Neural crest cell (in vitro differentiated cells): ENCODE measurements at places on chromosomes 1 and 21.

DNA sequence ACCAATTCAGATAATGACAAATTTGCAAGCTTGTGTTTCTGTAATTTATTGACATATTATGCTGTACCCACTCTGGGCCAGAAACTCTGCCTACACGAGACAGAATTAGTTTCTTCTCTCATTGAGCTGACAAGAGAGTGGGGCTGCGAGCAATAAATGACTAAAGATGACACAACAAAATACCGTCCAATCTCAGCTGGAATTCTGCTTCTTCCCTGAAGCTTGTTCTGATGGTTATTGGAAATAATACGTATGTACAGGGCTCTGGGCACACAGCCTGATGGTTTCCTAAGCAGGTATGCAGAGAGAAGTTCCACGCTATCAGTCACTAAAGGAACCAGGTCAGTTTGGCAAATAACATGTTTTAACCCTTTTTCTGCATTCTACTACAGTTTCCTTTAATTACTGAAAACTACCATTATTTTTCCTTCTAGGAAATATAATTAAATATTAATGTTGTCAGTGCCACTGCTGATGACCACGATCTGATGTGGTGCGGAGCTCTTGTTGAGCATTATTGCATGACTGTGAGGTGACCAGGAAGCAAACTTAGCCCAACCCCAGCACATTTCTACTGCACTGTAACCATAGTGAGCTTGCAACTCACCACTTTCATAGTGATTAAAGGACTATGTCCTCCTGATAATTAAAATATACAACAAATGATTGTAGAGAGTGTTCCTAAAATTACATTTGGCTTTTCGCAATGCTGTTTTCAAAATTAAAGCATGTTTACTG, 221.4 kb upstream of the L1TD1 start:
- DNase-seq: no peak

DNA sequence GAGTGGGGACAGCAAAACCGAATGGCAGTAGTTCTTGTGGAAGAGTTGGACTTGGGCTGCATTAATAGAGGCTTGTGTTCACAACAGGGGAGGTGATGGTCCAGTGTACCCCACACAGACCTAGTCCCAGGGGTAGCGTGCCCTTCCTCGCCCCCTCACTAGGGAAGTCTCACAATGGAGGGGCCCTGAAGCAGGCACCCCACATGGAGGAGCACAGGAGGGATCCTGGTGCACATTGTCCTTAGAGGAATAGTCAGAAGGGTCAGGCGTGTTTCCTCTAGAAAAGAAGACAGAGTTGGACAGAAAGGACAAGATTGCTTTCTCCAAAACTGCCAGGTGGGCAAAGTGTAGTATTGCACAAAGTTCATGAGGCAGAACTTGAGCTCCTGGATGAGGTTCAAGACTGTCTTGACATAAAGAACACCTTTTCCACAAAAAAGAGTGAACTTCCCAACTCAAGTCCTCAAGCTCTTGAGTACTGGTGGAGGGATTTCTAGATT, 23.3 kb downstream of the ETNK2 start:
- no peak for DNase-seq

DNA sequence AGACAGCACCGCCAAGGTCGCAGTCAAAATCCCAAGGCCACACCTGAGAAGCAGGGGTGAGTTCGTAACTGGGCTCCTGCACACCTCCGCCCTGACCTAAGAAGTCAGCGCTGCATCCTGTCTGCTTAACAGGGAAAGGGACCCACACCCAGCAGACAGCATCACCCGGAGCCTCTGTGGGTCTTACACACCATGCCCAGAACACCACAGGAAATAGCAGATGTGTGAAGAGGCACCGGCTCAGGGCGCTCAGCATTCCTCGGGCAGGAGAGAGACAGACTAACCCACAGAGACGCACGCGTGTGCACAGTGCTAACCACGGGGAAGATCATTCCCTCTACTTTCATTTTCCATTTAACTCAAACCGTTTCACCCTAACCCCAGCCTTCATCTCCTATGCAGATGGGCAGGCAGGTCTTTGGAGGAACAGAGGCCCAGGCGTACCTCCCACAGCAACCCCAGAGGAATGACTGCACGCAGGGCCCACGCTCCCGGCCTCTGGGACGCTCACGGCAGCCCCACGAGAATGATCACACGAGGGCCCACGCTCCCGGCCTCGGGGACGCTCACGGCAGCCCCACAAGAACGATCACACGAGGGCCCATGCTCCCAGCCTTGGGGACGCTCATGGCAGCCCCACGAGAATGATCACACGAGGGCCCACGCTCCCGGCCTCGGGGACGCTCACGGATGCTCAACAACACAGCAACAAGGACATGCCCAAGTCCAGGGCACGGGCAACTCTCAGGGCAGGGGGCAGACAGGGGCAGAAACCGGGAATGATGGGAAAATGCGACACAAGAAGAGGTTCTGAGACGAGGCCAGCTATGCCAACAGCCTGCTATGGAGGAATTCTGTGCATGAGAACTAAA, 20.9 kb downstream of the POFUT2 start:
- no peak for DNase-seq

- no peak for DNase-seq
Measured at GRCh38 chr1:217647791-217648190, 16.6 kb downstream of the SPATA17 start.

- DNase-seq: no peak
Measured at GRCh38 chr1:200471739-200472138, 61.9 kb upstream of the ZNF281 start.

- no peak for DNase-seq
Measured at GRCh38 chr1:147204080-147204479, 21.1 kb downstream of the FMO5 start.

- no peak for DNase-seq
Measured at GRCh38 chr1:176754676-176755075, 291.7 kb downstream of the PAPPA2 start.

GRCh38 chr1:63524201-63524600, 876 bp downstream of the EFCAB7 start:
- no peak for DNase-seq

DNA sequence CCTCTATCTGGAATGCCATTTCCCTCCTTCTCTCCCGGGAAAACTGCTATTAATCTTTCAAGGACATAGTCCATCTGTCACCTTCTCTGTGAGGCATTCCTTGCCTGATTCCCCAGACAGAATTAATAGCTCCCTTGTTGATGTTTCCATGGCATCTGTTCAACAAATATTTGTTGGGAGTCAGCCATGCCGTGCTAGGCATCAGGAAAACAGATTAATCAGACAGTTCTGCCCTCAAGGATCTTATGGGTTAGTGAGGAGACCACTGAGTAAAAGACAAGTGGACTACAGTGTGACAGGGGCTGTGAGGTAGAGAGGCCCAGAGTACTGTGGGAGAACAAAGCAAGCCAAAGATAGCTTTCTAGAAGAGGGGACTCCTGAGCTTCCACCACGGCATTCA, 11.4 kb upstream of the MAGOH start:
- DNase-seq: no peak

- DNase-seq: no peak
Measured at GRCh38 chr1:205961405-205961804, 18.1 kb upstream of the SLC26A9 start.

- DNase-seq: no peak
Measured at GRCh38 chr1:36475910-36476604, 6.7 kb downstream of the CSF3R start.

DNA sequence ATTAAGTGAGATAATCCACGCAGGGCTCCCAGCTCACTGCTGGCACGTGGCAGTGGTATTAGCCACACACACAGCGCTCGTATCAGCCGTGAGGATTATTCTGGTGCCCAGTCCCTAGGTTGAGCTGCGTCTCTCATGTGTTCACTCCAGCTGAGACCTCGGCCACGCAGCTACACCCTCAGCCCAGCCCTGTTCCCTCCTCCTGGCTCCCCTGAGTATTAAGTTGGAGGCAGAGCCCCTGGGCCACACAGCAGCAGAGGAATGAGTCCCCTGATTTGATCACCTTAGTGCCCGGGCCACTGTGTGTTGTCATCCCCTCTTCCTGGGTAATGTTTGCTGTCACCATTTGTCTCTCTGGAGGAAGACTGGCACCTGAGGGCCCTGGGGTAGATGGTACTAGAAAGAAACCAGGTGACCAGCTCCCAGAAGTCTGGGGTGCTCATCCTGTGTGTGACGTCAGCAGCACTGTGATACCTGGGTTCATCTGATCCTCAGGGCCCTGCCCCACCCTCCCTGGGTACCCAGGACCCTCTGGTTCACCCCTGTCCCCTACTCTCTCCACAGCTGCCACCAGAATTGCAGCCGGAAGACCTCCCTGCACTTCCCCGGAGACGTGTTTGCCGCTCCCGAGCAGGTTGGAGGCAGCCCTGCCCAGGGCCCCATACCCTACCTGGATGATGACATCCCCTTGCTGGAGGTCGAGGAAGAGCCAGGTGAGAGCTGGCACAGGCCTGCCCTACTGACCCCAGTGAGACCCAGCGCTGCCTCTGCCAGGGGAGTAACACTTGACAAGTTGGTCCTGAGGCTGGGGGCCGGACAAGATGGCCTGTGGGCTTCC, 40.1 kb downstream of the DISP3 start:
- DNase-seq: no peak

DNA sequence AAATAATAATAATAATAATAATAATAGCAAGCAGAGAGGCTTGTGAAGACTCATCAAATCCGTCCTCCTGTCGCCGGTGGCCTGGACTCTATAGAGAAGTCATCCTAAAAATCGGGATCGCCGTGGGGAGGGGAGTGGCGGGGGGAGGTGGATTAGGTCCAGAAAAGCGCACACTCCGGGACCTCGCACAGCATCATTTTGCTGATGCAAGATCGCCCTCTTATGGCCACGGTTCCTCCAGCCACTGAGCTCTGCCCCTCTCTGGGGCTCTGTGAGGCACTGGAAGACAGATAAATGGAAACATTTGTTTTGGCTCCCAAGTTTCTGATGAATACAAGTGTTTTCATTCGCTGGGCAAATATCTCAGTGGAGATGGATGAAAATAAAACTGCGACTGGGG, 612.0 kb downstream of the MATN1 start:
- DNase-seq: peak; percentile 62

- no peak for DNase-seq
Measured at GRCh38 chr1:77829851-77830250, 50.4 kb downstream of the MIGA1 start.

- DNase-seq: no peak
Measured at GRCh38 chr1:82510431-82510830, 709.7 kb downstream of the ADGRL2 start.

- no peak for DNase-seq
Measured at GRCh38 chr1:43586136-43586731, 55.6 kb downstream of the PTPRF start.

GRCh38 chr1:78070758-78071157, 25.0 kb downstream of the GIPC2 start:
- no peak for DNase-seq

DNA sequence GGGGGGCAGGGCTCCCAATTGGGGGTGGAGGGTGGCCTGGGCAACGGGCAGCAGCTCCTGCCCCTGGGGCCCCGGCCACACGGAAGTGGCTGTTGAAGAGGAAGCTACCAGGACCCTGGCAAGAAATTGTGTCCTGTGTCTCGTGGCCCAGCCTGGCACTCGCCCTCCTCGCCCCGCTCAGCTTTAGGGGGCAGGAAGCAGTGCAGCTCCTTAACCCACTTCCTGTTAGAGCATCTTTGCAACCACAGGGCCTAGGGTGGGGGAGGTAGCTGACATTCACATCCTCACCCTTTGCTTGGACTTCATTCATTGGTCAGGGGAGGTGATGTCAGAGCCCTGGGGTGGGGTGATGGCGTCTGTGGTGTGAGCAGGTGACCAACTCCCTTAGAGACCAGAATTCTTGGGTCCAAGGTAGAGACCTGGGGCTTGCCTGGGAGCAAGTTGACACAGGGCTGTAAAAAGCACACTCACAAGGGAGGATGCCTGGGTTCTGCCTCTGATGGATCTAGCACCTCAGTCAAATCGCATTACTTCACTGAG, at the start of gene ARHGAP30:
Gene ARHGAP30 (minus strand): TSS at position 161 of the 540 bp plus-strand sequence. CDS start 267 bp downstream, outside the sequence.
- DNase-seq: no peak

DNA sequence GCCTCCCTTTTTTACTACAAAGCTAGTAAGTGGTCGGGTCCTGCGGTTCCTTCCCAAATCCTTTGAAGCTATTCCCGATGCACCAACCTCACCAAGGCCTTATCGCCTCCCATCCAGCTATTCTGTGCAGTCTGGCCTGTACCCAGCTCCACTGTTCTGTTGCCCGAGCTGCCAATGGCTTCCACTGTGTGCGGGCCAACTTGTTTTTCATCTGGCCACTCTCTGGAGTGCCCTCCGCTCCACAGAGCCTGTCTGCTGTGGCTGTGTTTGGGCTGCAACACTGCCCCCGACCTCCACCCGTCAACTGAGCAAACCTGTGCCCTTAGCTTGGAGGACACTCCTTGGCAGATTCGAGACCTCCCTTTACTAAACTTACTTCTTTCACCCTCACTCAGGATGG, 125.0 kb downstream of the KIAA0319L start:
- no peak for DNase-seq

DNA sequence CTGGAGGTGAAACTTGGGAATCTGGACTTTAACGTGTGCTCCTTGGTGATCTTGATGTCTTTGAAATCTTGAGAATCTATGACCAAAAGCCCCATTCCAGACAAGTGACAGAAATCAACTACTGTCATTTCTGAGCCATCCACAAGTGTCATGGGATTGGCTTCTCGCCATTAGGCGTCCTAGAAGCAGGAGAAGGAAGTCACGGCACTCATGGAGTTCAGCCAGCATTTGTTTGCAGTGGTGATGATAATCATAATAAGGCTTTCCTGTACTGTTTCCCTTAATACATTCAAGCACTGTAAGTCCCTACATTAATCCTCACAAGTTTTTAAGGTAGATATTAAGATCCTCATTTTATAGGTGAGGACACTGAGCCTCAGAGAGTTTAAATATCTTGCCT, 11.9 kb downstream of the F5 start:
- DNase-seq: no peak

DNA sequence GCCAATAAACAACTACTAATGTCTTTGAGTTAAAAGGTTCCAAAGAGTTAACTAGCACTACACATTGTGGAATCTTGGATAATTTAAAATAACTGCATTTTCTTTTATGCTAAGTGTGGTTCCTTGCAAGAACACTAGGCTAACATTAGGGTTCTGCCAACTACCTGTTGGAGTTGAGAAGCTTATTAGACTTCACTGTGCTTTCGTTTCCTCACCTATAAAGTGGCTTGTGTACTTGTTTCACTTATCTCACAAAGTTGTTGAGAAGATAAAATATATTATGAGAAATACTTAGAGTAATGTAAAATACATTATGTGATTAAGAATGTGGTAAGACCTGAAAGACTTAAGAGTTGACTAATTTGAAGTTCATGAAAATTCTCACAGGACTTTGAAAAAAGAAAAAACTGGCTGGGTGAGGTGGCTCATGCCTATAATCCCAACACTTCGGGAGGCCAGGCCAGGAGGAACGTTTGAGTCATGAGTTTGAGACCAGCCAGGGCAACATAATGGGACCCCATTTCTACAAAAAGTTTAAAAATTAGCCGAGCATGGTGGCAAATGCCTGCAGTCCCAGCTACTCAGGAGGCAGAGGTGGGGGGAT, 5.6 kb upstream of the RRAGC start:
- DNase-seq: no peak

- DNase-seq: no peak
Measured at GRCh38 chr1:215517441-215517891, 49.6 kb upstream of the KCTD3 start.

- no peak for DNase-seq
Measured at GRCh38 chr21:34792504-34793089, 123.8 kb downstream of the CLIC6 start.
